SJSA1 (cell line): ENCODE measurements at places on chromosomes 3 and 15.
A peak's percentile ranks its signal among the peaks of the same experiment; 100 is the strongest.

- no peak for DNase-seq
Measured at GRCh38 chr15:64930019-64930652, 18.4 kb downstream of the ANKDD1A start.

- peak; percentile 64 for DNase-seq
Measured at GRCh38 chr15:74631935-74632560, 16.4 kb downstream of the CLK3 start.

- no peak for DNase-seq
Measured at GRCh38 chr3:49867871-49868321, 1.8 kb downstream of the CAMKV start.

- no peak for DNase-seq
Measured at GRCh38 chr3:17986348-17986816, 244.0 kb upstream of the TBC1D5 start.

- DNase-seq, result no peak
Measured at GRCh38 chr15:68795298-68795848, 25.3 kb downstream of the ANP32A start.

DNA sequence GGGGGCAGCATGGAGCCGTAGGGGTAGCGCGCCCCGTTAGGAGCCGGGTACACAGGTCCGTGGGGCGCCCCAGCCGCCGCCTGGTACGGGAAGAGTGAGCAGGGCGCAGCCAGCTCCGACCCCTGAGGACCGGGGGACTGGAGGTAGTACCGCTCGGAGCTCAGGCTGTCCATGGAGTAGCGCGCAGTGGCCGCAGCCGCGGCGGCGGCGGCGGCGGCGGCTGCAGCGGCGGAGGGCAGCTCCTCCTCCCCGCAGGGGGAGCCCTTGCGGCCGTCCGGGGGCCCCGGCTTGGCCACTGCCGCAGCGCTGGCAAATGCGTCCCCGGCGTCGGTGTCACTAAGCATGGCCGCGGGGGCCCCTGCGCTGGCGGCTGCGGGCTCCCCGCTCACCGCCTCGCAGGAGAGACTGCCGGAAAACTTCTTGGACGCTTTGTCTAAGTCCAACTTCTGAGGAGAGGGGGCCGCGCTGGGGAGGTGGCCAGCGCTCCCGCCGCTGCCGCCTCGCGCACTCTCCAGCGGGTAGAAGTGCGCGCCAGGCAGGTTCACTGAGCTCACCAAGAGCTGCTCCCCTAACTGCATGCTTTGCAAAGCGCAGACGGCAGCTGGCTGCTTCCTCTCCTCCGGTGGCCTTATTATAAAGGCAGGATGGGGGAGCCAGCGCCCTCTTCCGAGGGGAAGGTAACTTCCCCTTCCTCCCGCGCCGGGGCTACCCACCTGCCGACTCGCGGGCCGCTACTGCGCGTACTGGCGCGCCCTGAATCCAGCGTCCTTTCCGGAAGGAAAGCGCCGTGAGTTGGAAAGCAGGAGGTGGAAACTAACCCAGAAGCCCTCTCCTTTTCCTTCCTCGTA lies at the start of gene EOMES:
Gene EOMES, minus strand, starts transcription at position 607 of the 848 bp plus-strand sequence. Its CDS starts 29 bp downstream, at position 578.
- peak; percentile 61 for DNase-seq

- no peak for DNase-seq
Measured at GRCh38 chr3:129686941-129687340, 80.5 kb upstream of the PLXND1 start.

DNA sequence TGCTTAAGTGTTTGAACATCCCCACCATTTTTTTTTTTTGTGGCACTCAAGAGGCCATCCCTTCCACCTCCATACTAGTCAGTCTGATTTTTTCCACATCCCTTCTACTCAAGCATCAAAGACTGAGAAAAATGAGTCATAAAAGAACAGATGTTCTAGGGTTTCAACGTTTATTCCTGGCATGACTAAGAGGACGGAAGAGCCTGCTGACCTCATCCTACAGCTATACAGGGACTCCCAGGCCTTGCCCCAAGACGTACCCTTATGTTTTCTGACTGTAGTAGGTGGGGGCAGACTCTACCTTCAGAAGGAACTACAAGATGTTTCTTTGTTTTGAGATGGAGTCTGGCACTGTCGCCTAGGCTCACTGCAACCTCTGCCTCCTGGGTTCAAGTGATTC lies 3.3 kb upstream of the ITPKA start:
- DNase-seq, result peak; percentile 82

DNA sequence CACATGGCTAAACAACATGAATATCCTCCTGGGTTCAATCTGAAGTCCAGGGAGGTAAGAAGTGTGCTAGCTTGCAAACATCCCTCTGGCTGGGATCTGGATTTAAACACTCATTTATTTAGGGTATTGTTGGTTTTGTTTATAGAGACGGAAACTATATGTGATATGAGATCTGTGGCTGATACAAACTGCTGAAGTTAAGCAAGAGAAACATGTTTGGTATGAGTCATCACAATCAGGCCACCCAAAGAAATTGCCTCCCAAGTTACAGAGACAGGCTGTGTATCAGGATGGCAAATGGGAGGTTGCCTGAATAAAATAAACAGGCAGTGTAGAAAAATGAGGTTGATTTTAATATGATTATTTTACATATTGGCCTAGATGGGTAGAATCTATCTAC lies 562.1 kb downstream of the IGSF11 start:
- peak; percentile 66 for DNase-seq

DNA sequence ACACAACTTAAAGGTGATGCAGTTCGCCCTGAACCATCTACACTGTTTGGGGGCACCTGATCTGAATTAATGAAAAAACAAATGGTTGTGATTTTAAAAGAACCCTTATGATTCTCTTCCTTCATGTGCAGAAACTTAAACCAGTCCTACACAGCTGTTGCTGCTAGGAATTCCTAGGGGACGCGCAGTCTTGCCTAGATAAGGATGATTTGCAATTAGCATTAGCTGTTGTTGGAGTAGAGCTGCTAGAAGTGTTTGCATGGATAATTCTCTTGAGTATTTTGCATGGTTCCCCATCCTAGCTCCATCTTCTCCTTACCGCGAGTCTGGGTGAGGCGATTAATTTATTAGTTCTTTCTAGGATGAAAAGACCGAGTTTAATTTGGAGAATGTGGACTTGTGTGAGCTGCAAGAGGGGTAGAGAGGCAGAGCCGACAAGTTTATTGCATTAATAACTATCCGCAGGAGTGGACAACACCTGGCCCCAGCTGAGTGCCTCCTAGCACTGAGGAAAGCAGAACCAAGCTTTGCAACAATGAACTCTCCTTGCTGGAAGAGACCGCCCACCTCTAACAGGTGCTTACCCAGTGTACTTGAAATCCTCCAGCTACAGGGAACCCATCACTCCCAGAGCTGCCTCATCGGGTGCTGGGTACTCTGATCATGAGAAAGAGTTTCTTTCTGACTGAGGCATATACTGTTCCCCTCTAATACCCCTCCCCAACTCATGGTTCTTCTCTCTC lies 75.0 kb upstream of the WNT7A start:
- DNase-seq, result no peak

DNA sequence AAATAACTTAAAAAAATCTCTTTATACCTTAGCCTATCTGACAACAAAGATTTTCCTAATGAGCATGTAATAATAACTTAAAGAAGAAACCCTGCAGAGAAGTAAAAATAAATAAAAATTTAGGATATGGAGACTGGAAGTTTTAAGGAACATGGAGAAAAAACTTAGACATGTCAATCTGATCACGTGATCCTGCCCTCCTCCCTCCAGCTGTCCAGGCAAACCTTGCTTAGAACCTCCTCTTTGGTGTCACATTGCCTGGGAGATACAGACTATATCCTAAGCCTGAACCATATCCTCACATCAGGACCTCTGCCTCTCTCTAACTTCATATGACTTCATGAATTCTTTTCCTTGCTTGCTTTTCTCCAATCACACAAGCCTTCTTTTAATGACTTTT lies 275.5 kb downstream of the CNTN3 start:
- no peak for DNase-seq

DNA sequence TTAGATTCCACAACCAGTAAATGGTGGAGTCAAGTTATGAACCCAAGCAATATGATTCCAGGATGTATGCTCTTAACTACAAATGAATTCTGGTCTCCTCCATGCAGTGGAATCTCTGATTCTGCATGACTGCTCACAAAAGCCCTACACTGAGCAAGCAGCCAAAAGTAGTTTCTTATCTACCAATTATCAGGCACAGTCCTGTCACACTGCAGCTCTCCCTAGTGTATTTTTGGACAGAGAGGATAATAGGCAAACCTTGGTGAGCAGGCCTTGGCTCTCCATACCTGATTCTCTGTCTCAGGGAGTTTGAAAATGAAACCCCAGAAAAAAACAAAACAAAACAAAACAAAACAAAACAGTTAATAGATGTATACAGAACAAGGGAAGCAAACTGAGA lies 3.5 kb upstream of the SSR3 start:
- DNase-seq, result no peak

DNA sequence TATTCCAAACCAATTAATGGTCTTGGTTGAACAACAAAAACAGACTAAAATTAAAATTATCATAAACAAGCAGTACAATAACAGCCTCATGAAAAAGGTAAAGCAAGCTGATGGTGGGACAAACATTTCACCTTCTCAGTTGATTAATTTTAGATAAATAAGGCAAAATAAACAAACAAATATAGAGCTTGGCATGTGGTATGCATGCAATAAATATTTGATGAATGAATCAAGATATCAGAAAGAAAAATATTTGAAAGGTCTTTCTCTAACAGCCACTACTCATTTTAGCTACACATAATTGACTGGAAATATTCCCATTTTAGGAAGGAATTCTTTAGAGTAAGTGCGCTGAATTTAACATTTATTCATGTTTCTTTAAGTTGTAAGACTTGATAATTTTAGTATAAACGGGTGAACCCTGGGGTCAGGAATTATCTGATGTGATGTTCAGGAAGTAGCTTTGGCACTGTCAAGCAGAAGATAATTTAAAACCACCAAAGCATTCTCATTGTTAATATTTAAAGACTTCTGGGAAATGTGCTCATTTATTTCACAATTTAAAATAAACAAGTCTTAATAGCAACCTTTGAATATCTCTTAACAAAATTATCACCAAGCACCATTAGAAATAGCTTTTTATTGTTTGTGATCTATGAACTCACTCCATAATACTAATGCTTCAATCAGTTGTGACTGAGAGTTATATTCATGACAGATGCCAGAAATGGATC lies 372.3 kb upstream of the TGFBR2 start:
- DNase-seq, result no peak

GRCh38 chr3:171458071-171458863 lies 1.9 kb downstream of the TNIK start:
- DNase-seq, result no peak

DNA sequence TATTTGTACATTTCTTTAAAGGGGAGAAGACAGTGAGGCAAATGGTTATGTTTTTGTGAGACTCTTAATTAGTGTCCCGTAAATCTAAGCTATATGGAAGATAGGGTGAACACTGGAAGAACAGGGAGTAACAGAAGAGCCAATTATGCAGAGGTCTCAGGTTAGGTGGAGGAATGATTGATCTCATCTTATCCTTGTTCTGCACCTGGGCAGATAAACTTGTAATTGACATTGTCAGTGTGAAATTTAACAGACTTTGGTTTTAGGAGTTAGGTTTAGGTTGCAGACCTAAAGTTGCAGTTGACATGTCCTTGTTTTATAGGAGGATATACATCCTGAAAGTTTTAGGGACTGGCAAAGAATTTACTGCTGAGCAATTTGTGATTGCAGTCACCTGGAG lies 3.1 kb upstream of the TWF2 start:
- no peak for DNase-seq

GRCh38 chr3:121998030-121998580 lies 23.9 kb downstream of the ILDR1 start:
- DNase-seq, result no peak

- no peak for DNase-seq
Measured at GRCh38 chr15:53218666-53219580, 428.8 kb upstream of the ONECUT1 start.

DNA sequence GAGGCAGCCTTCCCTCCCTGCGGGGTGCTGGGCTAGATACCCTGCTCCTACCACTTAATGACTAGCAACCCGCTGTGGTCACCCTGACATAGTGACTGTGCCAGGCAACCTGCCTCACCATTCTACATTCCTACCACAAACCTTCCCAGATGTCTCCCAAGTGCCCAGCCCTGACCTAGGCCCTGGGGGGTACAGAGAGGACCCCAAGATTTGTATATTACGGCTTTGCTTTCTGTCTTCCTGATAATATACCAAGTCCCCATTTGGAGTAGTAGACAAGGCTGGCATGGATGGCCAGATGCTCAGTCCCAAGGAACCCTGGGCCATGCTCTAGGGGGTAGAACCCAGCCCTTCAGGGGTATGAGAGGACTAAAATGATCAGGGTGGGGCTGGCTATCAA lies 31.0 kb downstream of the ESYT3 start:
- no peak for DNase-seq

- peak; percentile 27 for DNase-seq
Measured at GRCh38 chr3:133996251-133996661, 33.5 kb downstream of the SLCO2A1 start.

DNA sequence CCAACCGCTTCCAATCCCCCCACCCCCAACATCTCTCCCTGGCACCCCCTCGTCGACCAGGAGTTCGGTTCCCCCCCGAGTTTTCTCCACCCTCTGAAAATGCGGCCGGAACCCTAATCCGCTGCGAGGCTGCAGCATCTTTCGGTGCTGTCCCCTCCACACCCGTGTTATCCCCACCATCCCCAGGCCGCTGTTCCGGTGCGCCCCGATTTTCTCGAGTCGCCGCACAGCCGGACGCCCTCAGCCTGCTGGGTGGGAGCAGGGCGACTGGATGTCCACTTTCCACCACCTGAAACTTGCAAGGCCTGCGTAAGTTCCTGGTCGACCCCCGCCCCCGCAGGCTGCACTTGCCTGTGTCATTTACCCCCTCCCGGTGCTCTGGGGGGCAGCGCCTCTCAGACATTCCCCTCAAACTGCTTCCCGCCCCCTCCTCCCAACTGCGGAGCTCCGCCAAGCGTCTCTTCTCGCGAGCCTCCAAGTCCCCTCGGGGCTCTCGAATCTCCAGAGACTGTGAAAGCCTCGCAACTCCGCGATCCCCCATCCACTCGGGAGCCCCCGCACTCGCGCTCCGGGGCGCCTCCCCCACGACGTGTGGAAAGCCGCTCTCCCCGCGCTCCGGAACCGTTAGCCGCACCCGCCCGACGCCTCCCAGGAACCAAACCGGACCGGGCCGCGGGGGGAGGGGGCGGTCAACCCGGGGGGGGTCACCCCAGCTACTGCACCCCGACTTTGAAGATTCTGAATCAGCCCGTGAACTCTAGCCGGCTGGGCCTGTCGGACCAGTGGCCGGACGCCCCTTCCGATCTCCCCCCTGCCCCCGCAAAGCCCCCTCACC lies 566 bp downstream of the ETV5 start:
- DNase-seq, result peak; percentile 70

GRCh38 chr15:25510146-25510545 lies 71.3 kb upstream of the UBE3A start:
- no peak for DNase-seq

DNA sequence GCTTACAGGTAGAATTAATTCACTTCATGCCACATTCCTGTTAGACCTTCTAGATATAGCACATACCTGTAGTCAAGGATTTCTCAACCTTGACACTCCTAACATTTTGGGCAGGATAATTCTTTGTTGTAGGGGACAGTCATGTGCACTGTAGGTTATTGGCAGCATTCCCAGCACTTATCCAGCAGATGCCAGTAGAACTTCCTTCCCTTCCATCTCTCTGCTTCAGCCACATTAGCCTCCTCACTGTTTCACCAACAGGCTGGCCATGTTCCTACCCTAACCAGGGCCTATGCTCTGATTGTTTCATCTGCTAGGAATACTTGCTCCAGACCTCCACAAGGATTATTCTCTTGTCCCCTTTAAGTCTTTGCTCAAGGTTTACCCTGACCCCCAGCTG lies 68.0 kb upstream of the STAC start:
- DNase-seq, result no peak

GRCh38 chr3:37912052-37912733 lies 50.5 kb downstream of the CTDSPL start:
- DNase-seq, result no peak
